Calu3 (cell line): ENCODE measurements at places on chromosomes 4 and X.

GRCh38 chr4:13627178-13627605 lies 333 bp downstream of the BOD1L1 start:
- DNase-seq: no peak

DNA sequence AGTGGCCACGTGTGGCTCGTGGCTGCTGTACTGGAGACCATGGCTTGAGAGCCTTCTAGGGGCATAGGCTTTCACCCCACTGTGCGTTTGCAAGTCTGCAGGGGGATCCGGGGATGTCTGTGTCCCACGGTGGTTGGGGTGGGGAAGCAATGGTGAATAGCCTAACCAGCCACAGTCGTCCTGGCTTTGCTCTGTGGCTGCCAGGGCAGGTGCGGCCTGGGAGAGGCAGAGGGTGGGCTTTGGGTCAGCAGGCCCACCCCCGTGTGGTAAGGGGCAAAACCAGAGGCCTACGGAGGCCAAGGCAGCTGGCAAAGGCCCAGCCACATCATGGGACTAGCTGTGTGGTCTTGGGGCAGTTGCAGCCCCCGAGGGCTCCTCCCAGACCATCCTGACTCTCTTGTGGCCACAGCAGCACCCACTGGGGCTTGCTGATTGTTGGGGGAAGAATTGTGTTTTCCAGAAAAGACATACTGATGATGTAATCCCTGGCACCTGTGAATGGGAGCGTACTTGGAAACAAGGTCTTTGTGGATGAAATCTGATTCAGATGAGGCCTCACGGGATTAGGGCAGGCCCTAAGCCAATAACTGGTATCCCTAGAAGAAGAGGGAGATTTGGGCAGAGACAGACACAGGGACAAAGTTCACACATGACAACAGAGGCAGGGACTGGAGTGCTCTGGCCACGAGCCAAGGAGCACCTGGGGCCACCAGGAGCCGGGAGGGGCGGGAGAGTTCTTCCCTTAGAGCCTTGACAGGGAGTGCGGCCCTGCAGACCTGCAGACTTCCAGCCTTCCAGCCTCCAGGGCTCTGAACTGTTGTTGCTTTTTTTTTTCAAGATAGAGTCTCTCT lies 2.9 kb downstream of the CPZ start:
- DNase-seq: no peak

DNA sequence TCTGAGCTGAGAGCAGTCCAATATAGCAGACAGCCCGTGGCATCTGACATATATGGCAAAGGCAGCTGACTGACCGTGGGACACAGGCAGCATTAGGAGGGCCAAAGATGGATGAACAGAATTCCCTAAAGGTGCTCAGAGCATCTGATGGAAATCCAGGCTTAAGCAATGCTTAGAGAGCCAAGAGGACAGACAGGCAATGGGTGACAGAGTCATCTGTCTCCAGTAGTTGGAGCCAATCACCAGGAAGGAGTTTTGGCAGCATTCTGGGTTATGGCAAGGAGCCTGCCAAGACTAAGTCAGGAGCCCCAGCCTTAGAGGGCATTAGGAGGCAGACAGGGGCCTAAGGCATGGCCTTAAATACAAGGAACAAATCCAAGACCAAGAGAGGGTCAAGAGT lies 153.3 kb upstream of the USP9X start:
- no peak for DNase-seq

- no peak for DNase-seq
Observed at GRCh38 chr4:101349801-101350064, 2.4 kb upstream of the PPP3CA start.

DNA sequence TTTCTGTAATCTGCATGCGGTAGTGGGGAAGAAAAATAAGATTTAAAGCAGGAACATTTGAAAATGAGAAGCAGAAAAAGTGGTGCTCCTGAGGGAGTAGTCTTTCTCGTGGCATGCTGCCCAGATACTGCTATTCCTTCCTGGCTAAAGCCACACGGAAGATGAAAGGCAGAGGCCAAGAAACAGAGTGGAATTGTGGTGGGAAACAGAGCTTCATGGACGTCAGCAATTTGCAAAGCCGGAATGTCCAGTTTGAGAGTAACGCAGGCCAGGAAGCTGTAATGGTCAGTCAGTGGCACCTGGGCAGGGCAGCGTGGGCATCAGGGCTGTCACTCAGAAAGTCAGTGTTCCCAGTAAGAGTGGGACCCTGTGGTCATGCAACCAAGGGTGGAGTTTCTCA lies 63.7 kb upstream of the FMR1 start:
- peak; percentile 14 for DNase-seq

- peak; percentile 52 for DNase-seq
Observed at GRCh38 chrX:154458954-154459778, 1.1 kb downstream of the PLXNA3 start.

DNA sequence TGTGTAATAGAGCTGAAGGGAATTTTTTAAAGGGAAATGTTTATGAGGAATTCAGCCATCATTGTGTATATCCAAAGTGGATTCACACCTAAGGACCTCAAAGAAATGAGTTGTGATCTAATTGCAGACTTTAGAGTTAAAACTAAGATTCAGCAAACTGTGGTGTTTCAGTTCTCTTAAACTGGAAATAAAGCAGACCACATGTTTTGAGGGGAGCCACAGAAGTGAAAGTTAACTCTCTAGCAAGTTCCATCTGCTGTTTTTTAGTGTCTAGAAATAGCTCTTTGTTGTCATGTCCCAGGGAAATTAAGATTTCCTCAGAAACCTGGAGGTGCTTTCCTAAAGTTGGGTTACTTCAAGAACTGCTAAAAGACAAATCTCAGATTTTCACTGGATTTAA lies 97.3 kb upstream of the DDX3X start:
- DNase-seq: no peak

GRCh38 chrX:73916931-73917667 lies 354.1 kb downstream of the CHIC1 start:
- DNase-seq: no peak

DNA sequence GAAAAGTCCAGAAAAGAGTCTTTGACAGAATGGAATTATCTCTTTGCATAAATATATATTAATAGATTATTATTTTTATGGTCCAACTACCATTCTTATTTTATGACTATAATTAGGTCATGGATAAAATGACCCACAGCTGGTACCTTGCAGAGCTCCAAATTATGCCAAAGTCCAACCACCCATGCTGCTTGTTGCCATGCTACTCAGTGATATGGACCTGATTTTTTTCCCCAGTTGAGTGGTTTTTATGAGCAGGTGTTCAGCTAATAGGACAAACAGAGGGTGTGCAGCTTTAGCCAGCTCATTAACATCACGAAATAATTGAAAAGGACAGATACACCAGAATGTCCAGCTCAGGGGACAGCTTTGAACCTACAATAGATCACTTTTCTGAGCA lies 9.7 kb downstream of the HOPX start:
- no peak for DNase-seq

GRCh38 chr4:81460191-81460701 lies 11.5 kb downstream of the RASGEF1B start:
- DNase-seq: no peak

GRCh38 chr4:8387615-8388527 lies 52.7 kb downstream of the ACOX3 start:
- no peak for DNase-seq

- DNase-seq: no peak
Observed at GRCh38 chrX:69603566-69604194, 12.2 kb upstream of the EDA start.

DNA sequence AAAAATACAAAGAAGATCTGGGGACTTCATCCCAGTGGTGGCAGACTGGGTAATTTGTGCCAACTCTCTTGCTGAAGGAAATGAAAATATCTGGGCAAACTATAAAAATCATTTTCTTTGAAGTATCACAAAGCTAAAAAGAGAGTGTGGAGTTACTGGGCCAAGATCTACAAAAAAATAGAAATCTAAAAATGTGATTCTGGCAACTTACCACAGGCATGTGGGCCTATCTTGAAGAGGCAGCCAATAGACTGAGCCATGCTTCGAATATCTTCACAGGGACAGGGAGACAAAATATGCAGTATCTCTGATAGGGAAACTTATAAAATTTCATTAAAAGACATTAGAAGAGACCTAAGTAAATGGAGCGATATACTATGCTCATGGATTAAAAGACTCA lies 168.8 kb downstream of the RCHY1 start:
- DNase-seq: no peak

DNA sequence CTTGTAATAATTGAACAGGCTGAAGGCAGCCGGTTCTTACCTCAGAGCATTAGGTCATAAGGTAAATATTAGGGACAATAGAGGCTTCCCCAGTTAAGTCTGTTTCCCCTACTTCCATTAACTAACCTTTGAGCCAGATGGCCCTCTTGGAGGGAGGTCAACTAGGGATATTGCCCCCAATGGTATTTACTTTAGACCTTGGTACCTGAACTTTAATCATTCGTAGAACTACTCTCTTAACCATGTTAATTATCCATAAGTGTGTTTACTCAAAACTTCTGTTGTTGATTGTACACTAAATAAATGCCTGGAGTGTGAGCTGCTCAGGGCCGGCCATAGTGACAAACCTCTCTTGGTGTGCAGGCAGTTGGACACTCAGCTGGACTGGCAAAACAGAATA lies 1843.5 kb upstream of the AGA start:
- no peak for DNase-seq

DNA sequence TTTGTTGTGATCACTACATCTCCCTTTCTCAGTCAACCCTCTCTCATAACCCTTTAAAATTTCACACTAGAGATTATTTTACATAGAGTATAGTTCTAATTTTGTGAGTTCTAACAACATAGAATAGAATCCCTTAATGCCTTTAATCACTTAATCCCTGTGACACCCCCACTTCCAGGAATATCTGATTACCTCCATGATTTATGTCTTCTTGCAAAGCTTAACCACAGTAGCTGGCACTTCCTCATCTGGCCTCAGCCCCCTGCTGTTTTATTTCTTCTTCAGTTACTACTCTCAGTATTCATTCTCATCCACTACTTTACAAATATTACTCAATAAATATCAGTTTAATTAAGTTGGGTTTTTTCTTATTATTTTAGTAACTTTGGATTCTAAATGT lies 340.9 kb downstream of the CENPC start:
- DNase-seq: no peak

- no peak for DNase-seq
Observed at GRCh38 chr4:173230062-173230461, 61.5 kb downstream of the GALNT7 start.

GRCh38 chr4:136103616-136104015 lies 1428.7 kb downstream of the PCDH18 start:
- no peak for DNase-seq

GRCh38 chrX:124829930-124830329 lies 483.6 kb downstream of the SH2D1A start:
- DNase-seq: no peak

DNA sequence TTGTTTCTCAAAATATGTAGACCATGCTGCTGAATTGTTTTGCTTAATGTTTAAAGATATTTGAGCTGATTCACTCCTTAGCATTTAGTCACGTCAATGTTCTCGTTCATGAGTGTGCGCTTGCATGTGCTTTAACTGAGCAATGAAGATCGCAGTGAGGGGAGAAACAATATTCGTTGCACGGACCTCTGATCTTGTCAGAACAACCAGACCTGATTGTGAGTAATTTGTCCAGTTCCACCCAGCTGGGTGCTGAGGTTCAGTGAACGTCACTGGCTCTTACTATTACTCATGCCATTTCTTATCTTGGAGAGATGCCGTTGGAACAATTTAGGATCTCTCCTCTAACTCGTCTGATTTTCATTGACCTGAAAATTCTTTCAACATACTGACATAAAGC lies 15.0 kb upstream of the PRKX start:
- DNase-seq: no peak

DNA sequence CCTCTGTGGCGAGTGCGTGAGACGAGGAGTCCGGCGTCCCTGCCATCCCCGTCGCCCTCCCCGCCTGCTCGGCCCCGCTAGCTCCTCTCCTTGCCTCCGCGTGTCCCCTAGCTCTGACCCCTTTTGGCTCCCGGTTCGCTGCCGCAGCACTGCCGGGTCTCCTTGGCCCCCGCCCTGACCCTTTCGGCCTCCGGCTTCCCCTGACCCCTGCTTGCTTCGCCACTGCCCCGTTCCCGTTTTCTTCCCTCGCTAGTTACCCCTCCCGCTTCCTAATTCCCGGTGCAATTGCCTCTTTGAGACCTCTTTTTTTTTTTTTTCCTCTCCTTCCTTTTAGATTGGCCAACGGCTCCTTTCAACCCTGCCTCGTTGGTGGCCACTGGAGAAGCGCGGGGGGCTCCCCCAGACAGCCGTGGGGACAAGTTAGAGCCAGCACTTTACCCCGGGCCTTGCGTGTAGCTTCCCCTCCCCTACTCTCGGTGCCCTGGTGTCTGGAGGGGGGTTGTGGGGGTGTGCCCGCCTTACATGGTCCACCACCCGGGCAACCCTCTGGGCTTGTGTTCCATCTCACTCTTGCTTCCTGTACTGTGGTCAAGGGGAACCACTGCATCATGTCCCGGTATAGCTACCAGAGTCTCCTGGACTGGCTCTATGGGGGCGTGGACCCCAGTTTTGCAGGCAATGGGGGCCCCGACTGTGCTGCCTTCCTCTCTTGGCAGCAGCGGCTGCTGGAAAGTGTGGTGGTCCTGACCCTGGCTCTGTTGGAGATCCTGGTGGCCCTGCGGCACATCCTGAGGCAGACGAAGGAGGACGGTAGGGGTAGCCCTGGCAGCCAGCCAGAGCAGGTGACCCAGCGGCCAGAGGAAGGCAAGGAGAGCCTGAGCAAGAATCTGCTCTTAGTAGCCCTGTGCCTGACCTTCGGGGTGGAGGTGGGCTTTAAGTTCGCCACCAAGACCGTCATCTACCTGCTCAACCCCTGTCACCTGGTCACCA lies 548 bp downstream of the TMEM164 start:
- DNase-seq: peak; percentile 26

- no peak for DNase-seq
Observed at GRCh38 chrX:49308604-49309269, 5.3 kb downstream of the GAGE10 start.

GRCh38 chrX:146863566-146863965 lies 49.0 kb upstream of the CXorf51A start:
- DNase-seq: no peak

DNA sequence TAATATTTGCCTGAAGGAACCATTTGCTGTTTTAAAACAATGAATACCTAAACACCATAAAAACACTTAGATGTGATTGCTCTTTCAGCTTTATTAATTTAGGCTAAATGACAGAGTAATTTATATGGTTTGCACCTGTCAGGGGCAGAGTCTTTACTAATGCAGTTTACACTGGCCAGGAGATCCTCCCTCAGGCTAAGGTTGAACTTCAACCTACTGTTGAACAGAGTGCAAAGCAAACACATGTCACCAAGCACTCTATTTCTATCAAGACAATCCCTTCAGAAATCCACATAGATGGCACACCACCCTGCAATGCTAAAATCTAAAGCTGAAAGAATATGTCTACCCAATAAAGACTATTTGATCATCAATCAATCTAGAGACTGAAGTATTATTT lies 147.3 kb downstream of the KLHL13 start:
- no peak for DNase-seq

DNA sequence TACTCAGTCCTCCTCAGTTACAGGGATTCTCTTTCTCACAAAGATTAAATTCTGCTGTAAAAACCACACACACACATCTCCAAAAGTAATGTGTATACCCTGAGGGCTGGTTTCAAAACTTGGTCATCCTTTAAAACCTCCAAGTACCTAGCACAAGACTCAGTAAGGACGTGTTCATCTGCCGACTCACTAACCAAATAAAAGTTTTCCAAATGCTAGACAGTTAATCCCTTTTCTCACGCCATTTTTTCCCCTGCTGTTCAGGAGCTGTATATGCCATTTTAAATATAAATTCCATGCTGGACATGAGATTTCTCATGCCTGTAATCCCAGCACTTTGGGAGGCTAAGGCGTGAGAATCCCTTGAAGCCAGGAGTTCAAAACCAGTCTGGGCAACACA lies 3.9 kb upstream of the SAT1 start:
- DNase-seq: no peak
